ENCODE measurements at places on chromosomes 11 and 22. TPM values are rescaled to one million over a fixed set of nuclear protein-coding genes. Genes with fewer than 3 reads are reported as not detected.

The CDC42BPG gene
- total RNA-seq: 4.1 TPM

The SLC22A6 gene
- not detected for total RNA-seq

The CNGA4 gene
- total RNA-seq: not detected

The OR4P4 gene
- not detected for total RNA-seq

The ANKK1 gene
- total RNA-seq: 0.18 TPM

The EFCAB6 gene
- 0.69 TPM for total RNA-seq
